ENCODE measurements at places on chromosomes 7 and 10.

DNA sequence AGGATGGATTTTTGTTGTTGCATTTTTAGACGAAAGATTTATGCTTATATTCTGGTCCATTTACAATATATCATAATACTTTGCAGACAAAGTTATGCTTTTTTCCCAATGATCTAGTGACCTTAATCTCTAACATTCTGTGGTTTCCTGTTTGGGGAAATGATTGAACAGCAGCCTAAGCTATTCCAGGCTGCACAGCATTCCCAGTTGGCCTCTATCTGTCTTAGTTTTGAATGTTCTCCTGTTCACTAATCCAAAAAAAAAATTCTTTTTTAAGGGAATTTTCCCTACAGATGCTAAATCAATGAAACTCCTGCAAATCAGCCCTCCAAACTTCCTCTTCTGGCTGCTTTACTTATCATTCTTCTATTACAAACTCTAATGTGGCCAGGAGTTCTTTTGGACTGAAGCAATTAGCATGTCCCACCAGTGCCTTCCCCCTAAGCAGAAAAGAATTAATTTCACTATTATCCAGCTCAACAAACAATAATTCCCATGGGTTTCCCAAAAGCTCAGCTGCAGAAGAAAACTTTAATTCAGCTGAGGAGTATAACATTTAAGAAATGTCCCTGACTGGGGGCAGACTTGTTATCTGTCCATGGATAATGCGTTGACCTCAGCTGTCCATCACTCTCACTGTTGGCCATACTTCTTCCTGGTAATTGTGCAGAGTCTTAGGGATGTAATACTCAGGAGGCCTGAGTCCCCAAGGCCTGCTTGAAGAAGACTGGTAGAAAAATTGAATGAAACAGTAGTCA lies 81.9 kb upstream of the TRIL start:
- DNase-seq = no peak

DNA sequence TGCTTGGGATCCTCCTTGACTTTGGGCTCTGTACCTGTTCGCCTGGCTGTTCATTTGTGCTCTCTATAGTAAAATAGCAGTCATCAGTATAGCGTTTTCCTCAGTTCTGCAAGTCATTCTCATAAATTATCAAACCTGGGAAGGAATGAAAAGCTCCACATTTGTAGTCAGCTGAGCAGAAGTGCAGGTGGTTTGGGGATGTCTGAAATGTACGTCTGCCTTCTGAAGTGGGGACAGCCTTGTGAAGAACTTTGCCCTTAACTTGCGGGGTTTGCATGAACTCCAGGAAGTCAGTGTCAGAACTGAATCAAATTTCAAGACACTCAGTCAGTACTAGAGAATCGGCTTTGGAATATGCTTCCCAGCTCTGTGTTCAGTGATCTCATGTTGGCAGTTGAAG lies 358.3 kb upstream of the PRKCQ start:
- DNase-seq = no peak

GRCh38 chr10:9766762-9767161 lies 1250.9 kb upstream of the CELF2 start:
- no peak for DNase-seq

GRCh38 chr10:1401071-1401965 lies 336.0 kb downstream of the ADARB2 start:
- no peak for DNase-seq

DNA sequence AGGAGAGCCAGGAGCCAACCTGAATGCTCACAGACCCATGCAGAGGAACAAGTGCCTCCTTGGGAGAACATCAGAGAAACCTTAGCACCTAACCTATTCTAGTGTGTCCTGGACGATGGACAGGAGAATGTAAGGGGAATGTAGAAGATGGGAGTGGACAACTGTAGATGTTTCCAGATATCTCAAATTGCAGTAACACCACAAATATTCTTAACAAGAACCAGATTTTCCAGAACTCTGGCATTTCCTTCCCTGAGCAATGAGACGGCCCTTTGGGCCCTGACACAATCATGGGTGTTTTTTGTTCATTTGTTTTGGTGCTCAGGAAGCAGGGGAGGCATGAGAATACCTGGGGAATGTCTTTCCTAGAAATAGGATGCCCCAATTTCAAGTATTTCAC lies 196.1 kb upstream of the PRSS1 start:
- DNase-seq = no peak

DNA sequence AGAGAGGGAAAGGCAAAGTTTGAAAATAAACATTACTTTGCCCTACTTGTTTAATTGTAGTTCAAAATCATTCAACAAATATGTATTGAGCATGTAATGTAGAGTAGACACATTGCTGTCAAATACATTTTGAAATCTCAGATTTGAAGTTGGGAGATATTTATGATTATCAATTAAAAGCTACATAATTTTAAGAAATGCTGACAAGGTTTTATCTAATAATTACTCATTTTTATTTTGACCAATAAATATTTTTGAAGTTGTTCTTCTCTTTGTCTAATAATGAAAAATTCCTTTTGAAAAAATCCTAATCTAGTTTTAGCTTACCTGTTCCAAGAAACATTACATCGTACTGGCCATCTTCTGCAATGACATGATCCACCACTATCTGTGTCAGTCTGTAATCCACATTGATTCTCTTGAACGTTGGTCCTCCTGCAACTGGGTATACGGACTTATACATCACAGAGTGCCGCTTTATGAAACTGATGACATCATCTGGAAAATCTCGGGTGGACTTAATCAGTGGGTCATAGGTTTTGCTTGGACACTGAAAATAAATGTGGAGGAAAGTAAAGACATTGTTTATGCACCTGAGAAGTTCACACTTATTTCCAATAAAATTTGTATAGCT lies 164.7 kb downstream of the SEMA3D start:
- DNase-seq = no peak

GRCh38 chr10:21919906-21920305 lies 83.6 kb downstream of the DNAJC1 start:
- DNase-seq = no peak

DNA sequence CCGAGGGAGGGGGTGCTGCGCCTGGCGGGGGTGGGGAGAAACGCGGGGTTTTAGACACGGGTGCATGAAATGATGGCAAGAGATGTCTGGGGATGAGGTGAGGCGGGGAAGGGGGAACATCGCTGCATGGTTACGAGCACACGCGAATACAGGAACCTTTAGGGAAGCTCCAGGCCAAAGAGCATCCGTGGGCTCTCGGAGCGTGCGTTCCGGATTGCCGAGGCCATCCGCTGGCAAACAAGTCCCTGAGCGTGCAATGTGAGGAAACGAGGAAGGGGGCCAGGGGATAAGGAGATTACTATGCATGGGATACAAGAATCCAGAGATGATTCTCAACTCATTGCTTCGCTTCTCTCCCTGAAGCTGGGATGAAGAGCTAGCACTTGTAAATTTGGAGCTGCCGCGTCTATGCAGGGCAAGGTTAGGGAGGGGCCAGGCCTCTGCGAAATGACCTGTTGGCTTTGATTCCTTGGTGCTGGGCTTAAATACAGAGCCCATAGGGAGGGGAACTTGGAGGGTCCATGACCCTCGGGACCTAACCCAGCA lies 520 bp upstream of the WNT2 start:
- no peak for DNase-seq

GRCh38 chr7:94394437-94395140 lies at the start of gene COL1A2:
TSS of gene COL1A2 (plus strand) at chr7:94394895. CDS start at chr7:94395032, 137 bp downstream.
- no peak for DNase-seq

DNA sequence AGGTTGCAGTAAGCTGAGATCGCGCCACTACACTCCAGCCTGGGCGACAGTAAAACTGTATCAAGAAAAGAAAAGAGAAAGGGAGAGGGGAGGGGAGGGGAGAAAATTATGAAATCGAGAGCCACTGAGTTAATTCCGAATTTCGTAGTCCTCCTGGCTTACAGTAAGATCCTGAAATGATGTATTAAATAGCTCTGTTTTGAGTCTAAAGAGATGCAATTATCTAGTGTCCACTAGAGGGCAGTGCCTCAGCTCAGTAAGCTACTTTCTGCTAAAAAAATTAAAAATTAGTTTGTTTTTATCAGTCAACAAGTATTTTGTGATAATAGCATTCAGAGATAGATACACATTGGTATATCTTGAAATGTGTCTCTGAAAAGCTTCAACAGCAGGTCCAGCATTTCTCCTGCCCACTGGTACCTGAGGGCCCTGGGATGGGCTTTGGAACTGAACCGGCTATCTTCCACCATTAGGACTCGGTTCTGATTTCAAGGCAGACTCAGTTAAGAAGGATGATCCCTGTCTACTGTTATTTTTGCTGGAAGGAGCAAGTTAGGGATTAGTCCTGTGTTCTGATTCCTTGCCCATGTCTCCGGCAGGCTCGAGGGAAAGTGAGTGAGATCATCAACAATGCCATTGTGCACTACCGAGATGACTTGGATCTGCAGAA lies 19.5 kb downstream of the TSPAN33 start:
- DNase-seq = no peak

- DNase-seq = no peak
Measured at GRCh38 chr7:132004529-132004928, 448.1 kb upstream of the PODXL start.

DNA sequence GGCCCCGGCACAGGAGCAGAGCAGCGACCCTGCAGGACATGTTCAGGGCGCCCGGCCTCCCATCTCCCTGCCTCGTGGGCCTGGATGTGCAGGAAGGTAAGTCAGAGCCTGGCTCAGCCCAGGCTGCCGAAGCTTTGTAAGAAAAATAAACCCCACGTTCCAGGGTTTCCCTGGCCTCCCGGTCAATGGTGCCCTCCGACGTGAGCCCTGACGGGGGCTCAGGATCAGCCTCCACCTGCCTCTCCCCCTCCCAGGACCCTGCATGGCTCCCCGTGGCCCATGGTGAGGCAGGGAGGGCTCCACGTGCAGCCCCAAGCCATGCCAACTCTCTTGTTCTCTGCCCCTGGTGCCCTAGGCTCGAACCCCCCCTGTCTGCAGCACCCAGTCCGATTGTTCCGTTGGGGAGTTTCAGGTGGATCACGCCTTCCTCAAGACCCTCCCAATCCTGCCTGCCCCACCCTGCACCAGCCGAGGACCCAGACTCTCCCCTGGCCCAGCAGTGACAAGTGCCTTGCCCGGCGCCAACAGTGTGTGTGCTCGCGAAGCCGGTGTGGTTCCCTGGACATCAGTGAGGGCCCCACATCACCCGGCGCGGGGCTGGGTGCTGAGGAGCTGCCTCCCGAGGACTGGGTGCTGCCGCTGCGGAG lies 73.2 kb downstream of the PDGFA start:
- no peak for DNase-seq

DNA sequence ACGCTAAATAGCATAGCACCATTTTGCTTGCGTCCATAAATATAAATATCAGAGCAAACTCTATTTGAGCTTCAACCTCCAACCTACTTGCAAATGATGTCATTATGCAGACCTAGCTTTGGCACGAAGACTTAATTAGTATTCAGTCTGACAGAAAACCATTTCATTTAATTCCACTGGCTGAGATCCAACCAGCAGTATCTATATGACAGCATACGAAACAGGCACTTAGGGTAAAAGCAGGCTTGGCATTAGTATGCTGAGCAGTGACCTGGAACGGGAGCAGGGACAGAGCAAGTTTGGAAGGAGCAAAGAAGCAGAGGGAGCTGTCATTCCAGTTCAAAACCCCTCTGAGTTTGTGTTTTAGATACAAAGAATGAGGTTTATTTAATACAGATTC lies 312.5 kb upstream of the CHRM2 start:
- no peak for DNase-seq

GRCh38 chr10:121059351-121059750 lies 208.2 kb downstream of the WDR11 start:
- no peak for DNase-seq

DNA sequence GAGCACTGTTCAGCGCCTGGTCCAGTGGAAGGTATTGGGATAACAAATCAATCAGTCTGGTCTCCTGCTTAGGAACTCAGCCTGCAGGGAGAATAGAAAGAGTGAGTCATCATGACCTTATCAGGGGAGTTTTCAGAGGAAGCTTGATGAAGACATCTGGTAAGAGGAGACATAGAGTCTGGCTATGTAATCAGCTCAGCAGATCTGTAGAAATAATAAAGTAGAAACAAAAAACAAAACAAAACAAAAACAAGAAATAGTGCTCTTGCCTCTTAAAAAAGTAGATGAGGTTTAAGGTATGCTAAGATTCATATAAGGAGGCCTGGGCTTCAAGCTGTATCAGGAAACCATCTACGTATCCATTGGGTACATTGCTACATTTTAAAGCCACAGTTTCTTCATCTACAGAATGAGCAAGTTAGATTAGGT lies 14.4 kb downstream of the TAS2R41 start:
- DNase-seq = no peak

DNA sequence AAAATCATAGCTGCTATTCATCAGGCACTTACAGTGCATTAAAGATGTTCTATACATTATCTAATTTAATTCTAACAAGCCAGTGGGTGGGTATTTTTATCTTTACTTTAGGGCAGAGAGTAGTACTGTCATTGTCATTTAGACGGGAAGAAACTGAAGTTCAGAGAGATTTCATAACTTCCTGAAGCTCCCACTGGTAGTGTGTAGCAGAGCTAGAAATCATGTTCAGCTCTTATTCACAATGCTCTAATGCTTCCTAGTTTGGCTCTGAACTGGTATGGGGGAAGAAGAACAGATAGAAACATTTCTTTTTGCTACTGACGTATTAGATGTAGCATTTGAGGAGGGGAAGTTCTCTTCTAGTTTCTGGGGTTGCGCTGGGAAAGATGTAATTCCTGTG lies 116.7 kb downstream of the CYP26A1 start:
- DNase-seq = no peak

DNA sequence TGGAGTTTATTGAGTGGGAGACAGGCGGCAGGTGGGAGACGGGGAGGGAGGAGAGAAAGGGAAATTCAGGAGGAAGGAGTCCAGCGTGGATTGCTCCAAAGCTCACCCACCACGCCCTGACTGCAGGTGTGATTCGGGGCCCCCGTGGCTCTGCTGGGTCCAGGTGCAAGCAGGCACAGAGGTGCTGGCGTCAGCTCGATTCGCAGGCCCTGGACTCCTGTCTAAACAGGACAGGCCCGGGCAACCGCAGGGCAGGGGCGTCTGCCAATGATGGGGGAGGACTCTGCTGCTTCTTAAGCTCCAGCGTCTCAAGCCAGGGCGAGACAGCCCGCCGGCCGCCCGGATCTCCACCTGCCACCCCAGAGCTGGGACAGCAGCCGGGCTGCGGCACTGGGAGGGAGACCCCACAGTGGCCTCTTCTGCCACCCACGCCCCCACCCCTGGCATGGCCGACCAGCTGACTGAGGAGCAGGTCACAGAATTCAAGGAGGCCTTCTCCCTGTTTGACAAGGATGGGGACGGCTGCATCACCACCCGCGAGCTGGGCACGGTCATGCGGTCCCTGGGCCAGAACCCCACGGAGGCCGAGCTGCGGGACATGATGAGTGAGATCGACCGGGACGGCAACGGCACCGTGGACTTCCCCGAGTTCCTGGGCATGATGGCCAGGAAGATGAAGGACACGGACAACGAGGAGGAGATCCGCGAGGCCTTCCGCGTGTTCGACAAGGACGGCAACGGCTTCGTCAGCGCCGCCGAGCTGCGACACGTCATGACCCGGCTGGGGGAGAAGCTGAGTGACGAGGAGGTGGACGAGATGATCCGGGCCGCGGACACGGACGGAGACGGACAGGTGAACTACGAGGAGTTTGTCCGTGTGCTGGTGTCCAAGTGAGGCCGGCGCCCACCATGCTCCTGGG lies at the start of gene CALML3:
TSS of gene CALML3 (plus strand) at position 321 of the 920 bp plus-strand sequence. CDS start at position 446, 125 bp downstream.
- no peak for DNase-seq

Measured in effector memory CD4-positive, alpha-beta T cell (primary cell).